ENCODE measurements at places on chromosomes 2 and 18. TPM values are rescaled to one million over a fixed set of nuclear protein-coding genes. Genes with fewer than 3 reads are reported as not detected.

Gene MAP3K19
- not detected for total RNA-seq

Gene HRH4
- total RNA-seq = 0.08 TPM

Gene CTLA4
- total RNA-seq = not detected

Gene LCT
- not detected for total RNA-seq

Gene SLC4A5
- total RNA-seq = 3.6 TPM

Gene TMEM247
- not detected for total RNA-seq

Gene DNAH7
- total RNA-seq = 0.32 TPM

Gene REG1A
- total RNA-seq = not detected

Gene COPS7B
- total RNA-seq = 23.4 TPM

Gene MARCO
- 0.92 TPM for total RNA-seq

Gene PFN4
- 1.0 TPM for total RNA-seq

Gene LOXHD1
- 0.48 TPM for total RNA-seq

Gene UGT1A3
- not detected for total RNA-seq

Gene CPO
- not detected for total RNA-seq

Gene COL4A4
- total RNA-seq = 3.0 TPM

Gene IFT172
- 18.7 TPM for total RNA-seq

Data from cardiac septum (tissue), 1 donor.